ENCODE measurements at places on chromosomes 2 and 18.

DNA sequence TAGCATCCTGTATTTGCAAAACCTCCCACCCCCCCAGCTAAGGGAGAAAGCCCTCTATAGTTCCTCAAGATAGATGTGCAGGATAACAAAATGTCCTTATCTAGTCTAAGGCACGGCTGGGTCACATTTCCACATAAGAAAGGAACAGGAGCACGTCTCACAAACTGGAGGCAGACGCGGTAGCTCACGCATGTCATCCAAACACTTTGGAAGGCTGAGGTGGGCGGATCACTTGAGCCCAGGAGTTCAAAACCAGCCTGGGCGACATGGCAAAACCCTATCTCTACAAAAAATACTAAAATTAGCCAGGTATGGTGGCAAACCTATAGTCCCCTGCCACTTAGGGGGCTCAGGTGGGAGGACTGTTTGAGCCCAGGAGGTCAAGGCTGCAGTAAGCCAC lies 9.3 kb downstream of the SF3B1 start:
- no peak for DNase-seq

GRCh38 chr2:120436460-120436739 lies 90.5 kb downstream of the INHBB start:
- DNase-seq: no peak

DNA sequence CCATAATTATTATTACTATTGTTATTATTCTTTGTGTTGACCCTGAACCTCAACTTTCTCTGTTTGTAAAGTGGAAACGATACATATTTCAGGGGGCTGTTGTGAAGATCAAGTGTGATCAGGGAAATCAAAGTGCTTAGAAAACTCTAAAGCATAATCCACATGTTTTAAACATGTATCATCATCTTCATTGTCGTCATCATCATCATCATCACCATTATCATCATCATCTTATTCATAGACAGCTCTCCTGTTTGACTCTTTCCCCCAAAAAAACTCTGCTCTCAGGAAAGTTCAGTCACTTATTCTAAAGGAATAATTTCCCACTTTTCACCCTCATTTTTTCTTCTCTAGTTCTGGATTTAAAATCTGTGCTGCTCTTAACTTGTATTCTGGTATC lies 5.0 kb downstream of the PTPRN start:
- DNase-seq: no peak

- DNase-seq: no peak
Observed at GRCh38 chr2:238362626-238363025, 42.3 kb downstream of the TRAF3IP1 start.

DNA sequence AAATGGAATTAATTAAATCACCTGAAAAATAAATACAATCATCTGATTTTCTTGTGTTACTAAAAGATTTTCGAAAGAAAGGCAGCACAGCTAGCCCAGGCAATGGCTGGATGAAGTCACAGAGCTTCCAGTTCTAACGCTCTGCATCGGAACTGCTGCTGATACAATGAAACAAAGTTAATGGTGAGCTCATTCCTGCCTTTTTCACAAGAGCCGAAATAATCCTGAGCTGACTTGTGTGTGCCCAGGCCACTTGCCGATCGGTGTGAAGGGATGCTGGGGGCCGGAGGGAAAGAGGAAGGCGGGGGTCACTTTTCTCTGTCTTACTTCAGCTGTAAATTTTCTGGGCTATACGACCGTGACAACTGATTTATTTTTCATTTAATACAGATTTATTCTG lies 149.5 kb downstream of the INO80D start:
- no peak for DNase-seq

DNA sequence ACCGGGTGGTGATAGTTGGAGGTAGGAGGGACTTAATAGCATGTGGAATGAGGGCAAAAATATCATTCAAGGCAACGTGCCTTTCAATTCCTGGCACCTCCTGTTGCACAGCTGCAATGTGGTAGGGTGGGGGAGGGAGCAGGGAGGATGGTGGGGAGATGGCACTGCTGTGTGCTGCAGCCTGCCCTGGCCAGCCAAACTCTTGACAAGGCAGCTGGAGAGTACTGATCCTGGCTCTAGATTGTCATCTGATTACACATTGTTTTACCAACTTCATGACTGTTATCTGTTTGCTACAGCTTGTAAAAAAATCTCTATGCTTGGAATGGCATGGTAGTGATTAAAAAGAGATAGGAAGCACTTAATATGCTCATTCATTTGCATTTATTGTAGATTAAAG lies 47.7 kb downstream of the PLCL1 start:
- no peak for DNase-seq

GRCh38 chr2:198129609-198130008 lies 325.2 kb downstream of the PLCL1 start:
- DNase-seq: no peak

- no peak for DNase-seq
Observed at GRCh38 chr18:5516841-5517240, 27.0 kb downstream of the EPB41L3 start.

Measured in B cell (primary cell).